ENCODE measurements at places on chromosomes 6 and 20.

DNA sequence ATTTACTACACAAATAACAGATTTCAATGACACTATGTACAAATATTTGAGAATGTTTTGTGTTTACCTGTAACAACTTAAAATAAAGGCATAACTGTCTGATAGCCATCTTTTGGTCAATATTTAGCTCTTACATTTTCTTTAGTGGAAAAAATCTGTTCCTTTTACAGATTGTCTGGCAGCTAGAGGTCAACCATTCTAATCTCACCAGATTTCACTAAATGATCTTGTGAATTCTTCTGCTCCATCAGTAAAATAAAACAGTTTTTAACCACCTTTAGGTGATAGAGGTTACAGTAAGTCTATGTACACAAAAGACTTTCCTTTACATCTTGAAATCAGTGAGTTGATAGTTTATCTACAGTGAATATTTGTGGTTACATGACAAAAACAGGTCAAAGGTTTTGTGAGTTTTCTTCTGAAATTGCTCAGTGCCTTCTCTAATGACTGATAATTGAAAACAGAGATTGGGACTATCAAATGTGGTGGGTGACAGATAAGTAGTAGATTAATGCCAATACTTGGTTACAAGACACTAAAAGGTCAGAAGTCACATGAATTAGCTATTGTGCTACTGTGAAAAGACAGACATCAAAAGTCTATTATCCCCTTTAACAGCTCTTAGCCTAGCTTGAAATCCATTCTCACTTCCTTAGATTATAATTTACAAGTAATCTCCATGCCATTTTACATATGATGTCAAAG, 47.4 kb downstream of the BMP5 start:
- DNase-seq = no peak

DNA sequence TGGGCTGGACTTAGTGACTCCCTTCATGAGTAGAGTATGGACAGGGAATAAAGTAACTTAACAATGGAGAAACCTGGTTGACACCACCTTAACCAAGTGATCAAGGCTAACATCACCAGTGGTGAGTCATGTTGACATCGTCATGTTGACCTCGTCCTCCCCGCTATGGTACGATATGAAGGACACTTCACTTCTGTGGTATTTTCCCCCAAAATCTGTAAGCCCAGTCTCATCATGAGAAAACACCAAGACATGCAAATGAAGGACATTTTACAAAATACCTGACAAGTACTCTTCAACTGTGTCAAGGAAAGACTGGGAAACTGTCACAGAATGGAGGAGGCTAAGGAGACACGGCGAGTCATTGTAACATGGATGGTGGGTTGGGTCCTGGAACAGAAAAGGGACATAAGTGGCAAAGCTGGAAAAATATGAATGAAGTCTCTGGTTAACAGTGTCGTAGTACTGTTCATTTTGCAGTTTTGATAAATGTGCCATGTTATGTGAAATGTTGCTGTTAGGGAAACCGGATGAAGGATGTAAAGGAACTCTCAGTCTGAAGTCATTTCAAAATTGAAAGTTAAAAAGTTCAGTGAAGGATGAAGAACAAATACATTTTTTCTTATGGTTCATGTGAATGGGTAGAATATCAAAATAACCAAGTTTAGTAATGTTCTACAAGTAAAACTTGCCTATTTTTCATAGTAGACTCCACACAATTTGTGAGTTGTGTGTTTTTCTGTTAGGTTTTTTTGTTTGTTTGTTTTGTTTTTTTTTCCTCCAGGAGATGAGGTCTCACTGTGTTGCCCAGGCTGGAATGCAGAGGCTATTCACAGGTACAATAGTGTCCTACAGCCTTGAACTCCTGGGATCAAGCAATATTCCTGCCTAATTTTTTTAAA, 247.5 kb downstream of the TMEM242 start:
- no peak for DNase-seq

DNA sequence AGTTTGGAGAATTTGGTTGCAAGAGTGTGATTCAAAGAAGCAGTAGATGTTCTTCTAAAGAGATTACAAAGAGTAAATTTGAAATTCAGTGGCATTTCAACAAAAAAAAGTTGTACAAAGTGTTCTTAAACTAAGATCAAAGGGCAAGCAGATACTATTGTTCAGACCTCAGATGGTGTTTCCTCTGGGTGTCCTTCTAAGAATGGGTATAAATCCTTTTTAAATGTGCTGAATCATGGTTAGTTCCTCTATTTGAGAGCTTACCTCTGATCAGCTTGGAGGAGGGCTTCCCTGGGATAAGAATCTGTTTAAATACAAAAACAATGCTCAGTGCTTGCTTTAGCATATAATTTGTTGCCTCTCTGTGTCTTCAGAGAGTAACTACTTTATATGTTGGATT, 6.3 kb downstream of the BMP6 start:
- no peak for DNase-seq

DNA sequence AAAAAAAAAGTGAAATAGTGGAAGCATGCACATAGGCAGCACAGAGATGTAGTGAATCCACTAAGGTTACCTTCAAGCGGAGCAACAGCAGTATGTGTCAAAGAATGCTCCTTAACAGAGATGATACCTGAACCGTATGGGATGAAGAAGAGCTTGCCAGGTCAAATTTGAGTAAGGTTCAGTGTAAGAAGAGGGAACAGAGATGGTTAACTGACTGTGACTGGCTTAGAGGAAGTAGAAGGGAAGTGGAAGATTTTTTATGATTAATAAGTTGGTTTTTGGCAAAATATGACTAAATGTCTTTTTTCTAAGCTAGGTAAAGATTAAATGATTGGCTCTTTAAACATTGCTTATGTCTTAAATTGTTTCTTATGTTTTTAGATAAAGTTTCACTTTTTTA, 52.6 kb upstream of the C20orf144 start:
- DNase-seq = no peak

GRCh38 chr20:58146746-58147140, 81.7 kb downstream of the ANKRD60 start:
- DNase-seq = no peak

- DNase-seq = no peak
These were observed 28.9 kb upstream of the CD83 start for GRCh38 chr6:14088600-14089192.

GRCh38 chr6:5659467-5659866, 347.3 kb downstream of the NRN1 start:
- DNase-seq = no peak

DNA sequence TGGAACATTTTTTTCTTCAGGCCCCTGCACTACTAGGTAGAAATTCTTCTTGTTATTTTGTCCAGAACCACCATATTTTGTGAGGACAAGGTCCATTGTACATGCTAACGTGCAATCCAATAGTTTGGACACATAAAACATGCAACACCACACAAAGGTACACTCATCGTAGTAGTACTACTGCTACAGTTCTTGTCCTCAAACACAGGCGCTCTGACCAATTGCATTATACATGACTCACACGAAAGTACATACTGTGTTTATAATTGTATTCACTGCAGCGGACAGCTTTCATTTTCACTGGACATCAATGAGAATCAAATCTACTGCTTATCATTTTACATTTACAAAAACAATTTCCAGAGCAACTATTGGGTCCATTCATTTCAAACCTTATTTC, 15.3 kb upstream of the SMLR1 start:
- no peak for DNase-seq

DNA sequence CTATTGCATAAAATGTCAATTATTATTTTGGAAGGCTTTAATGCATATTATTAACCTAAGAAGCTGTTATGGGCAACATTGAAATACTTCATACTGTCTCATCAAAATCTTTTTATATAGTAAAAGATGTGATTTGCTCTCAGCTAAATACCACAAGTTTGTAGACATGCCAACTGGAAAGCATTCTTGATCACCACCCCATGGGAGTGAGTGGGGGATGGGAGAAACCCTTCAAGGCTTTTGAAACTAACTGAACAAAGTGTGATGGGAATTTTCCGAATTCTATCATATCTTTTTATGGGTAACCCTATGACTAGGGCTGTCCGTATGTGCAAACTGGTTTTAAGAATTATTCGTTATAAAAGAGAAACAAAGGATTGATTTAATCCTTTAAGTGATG, 377.3 kb upstream of the JAG1 start:
- no peak for DNase-seq

- no peak for DNase-seq
These were observed 3.3 kb downstream of the RIN2 start for GRCh38 chr20:19761326-19761725.

DNA sequence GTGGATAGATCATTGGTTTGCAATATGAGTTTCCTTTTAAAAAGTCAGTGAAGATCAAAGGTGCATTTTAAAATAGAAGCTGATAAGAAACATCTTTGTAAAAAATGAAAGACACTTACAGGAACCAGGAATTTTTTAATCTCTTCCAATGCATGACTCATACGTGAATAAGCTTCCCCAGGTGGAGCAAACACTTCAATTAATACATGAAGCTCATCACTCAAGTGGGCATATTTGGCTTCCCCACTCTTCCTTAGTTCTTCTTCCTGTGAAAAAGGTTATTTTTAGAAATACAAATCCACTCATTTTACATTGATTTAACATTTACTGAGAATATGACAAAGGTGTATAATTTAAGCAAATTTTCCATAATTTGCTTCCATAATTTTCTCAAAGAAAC, 308.1 kb downstream of the KHDRBS2 start:
- DNase-seq = no peak

DNA sequence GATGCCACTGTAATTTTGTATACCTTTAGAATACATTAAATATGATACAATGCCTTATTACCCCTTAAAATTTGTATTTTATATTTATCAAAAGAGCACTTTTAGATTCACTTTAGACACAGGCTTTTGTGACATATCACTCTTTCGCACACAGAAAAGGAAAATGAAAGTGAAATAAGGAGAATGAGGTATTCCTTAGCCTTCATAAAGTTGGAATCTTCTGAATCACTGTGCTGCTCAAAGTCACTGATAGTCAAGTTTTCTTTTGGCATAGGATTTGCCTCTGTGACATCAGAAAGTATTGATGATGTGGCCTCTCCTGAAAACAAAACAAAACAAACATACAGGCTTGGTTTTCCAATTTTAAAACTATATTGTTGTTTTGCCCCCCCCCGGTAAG, 1097.1 kb downstream of the KIF16B start:
- DNase-seq = no peak

- DNase-seq = no peak
These were observed 46.7 kb downstream of the SERAC1 start for GRCh38 chr6:158121335-158121734.

- DNase-seq = no peak
These were observed 534 bp downstream of the NANP start for GRCh38 chr20:25623225-25623735.

DNA sequence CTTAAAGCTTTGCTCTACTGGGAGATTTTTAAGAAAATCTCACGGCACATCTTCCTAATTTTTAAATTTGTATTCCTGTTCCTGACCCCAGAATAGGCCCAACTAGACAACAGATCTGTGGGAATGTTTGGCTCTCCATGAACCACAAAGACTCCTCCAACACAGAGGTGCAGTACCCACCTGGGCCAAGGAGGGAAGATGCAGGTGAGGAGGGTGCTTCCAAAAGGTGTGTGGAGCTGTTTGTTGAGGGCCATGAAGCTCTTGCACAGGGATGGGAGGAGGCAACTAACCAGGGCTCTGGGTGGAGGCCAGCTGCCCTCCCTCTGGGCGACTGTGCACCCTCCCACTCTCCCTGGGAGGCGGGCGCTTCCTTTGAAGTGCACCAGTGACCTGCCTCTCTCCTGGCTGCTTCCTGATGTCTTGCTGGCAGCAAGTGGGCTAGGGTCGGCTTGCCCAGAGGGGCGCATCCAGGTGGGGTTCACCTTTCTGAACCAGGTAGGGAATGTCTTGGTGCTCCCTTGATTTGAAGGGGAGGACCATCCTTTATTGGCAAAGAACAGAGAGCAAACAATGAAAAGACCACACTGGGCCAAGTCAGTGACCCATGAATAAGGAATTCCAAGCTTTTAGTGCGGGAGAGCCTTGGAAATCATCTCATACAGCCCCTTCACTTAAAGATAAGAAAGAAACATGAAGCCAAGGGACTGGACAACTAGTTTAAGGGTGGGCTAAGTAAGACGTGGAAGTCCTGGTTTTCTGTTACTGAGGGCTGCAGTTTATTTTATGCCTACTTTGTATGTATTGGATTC, 76.0 kb downstream of the ANKRD6 start:
- no peak for DNase-seq

All from activated gamma-delta T cell treated with anti-CD3 and anti-CD28 coated beads, Interleukin-2, amount 50 U/mL, for 16 hours (primary cell).